ENCODE measurements at places on chromosomes 2 and 18.
A peak's percentile ranks its signal among the peaks of the same experiment; 100 is the strongest.

- DNase-seq, result no peak
These were observed 4.1 kb downstream of the NEMP2 start for GRCh38 chr2:190530248-190530900.

DNA sequence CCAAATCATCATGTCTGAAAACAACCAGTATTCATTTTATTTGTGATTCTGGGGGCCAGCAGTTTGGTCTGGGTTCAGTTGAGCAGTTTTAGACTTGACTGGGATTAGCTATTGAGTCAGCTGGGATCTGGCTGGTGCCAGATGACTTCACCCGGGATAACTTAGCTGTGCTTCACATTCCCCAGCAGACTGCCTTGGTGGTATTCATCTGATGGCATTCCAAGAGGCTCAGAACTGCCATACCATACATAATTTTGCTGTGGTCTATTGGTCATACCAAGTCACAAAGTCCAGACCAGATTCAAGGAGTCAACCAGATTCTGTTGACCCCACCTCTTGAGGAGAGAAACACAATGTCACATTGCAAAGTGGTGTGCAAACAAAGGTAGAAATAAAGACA, 7.8 kb upstream of the FSHR start:
- DNase-seq, result no peak

GRCh38 chr2:30404319-30405259, 42.5 kb upstream of the LCLAT1 start:
- no peak for DNase-seq

DNA sequence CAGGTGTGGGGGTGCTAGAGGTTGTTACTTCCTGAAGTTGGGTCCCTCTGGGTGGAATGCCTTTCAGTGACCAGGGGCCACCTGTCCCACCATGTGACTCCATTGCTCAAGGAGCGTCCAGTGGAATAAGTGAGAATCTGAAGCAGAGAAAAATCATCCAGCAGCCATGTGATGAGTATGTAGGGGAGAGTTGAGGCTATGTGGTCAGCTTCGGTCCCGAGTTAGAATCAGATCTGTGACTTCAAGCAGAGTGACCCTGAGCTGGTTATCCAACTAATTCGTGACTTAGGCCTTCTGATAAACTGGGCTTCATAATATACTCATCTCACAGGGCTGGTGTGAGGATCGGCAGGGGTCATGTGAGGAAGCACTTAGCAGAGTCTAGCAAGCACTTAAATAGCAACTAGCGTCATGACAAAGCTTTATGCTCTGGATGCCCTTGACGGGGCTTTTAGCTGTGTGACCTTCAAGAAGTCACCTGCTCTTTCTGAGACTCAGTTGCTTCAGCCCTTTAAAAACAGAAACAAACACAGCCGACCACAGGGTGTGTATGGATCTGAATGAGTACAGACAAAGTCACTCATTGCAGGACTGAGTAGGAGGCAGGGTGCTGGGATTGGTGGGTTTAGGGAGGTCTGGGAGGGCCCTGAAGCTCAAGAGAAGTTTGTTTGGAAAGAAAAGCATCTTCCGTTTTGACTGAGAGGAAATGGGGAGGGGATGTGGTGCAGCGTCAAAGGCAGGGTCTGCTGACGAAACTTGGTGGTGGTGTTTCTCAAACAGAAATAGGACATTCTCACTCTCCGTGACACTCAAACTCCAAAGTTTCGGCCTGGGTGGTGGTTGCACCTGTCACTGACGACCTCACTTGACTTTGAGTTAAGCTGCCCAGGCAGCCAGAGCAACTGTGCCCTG, 264.0 kb upstream of the CXCR4 start:
- peak; percentile 88 for DNase-seq

DNA sequence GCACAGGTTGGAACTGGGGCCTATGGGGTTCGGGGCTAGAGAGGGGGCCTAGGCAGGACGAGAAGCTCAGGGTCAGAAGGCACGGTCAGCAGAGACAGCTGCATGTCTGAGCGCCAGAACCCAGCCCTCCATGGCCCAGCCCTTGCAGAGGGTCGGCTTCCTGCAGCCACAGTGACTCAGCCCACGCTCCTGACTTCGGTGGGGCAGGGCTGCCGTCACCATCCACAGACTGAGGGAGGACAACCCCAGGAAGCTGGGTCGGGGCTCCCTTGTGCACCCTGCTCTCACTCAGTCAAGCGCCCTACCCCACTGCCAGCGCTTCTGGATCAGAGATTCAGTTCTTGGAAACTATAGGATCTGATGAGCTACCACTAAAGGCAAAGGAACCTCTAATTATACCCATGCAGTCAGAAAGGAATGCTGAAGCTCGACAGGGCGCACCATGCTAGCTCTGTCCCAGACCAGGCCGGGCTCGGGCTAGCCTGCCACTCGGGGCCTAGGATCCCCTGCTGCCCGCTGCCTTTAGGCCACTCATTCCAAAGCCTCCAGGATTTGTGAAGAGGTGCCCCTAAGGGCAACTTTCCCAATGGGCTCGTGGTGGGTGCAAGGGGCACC, 3.0 kb downstream of the ACTR1B start:
- no peak for DNase-seq

DNA sequence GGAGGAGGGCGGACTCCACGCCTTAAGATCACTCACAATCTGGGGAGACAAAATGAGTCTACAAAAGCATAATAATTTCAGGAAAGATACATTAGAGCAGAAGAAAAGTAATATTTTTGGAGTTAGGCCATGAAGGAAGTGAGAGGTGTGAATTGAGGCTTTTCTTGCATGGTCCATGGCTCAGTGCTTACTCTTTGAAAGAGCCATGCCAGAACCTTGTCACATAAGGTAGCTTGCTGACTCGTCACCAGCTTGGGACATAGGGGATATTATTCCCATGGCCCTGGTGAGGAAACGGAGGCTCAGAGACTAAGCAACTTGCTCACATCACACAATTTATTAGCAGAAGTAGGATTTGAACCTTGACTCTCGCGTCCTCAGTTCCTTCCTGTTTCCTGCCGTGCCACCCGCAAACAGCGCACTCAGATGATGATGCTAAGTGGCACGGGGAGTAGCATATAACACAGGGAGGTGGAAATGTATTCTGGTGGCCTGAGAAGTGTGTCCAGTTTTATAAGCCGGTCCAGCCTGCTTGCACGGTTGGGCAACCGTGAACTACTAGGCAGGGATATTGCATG, 312.2 kb upstream of the EPAS1 start:
- no peak for DNase-seq

- DNase-seq, result no peak
These were observed 4.4 kb upstream of the ANKRD29 start for GRCh38 chr18:23667114-23667513.

DNA sequence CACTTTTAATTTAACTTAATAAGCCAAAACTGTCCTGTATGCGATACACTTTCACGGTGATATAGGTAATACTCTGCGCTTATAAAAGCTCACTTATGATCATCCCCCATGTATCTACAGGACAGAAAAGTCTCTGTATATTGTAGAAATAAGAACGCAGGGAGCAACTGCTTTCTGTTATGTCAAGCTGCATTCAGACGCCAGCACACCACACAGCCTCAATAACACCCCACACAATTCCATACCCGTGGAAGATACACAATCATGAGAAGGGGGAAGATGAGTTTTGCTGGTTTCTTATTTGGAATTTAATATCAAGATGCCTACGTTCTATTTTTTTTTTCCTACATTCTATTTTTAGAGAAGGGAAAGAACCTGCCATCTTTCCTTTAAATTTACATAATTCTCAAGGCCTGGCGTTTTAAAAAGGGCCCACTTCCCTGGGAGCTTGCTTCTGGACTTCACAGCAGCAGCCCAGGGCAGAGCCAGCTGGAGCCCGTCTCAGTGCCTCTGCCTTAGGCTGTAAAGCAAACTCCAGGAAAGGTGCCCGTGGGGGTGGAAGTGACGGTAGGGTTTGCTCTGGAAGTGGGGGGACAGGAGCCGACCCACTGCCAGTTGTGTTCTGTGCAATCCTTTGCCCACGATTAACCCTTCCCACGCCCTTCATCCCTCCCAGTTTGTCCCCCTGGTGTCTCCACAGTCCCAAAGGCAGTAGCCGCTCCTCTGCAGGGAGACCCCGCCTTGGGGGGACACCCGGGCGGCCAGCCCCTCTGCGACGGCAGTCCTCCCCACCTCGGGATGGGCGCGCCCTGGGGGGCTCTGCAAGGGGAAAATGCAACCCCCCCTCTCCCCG, 5.3 kb downstream of the PTGR3 start:
- no peak for DNase-seq

GRCh38 chr2:68336192-68336591, 16.4 kb upstream of the CNRIP1 start:
- no peak for DNase-seq

GRCh38 chr2:55112229-55113031, 62.2 kb upstream of the RTN4 start:
- DNase-seq, result peak; percentile 48

- no peak for DNase-seq
These were observed 162.5 kb upstream of the EPAS1 start for GRCh38 chr2:46134531-46135227.

- DNase-seq, result no peak
These were observed 3.3 kb downstream of the KLHL30 start for GRCh38 chr2:238141541-238142318.

DNA sequence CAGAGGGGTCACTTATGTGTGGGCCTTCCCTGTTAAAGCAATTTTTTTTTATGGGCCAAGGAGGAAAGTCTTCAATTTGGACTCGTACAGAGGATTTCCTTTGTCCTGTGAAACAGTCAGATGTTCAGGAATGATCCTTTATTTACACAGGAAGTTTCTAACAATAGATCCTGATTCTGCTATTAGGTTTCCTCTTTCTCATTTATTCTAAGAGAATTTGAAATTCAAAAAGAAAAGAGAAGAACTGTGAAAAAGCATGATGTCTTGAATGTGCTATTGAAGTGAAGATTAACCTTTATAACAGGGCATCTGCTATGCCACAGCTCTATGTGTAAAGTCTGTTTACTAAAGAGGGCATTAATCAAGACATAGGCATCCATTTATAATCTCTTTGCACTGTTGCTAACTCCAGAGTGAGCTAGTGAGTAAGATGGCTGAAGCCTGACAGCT, 105.3 kb upstream of the FAM98A start:
- DNase-seq, result no peak

GRCh38 chr2:24238158-24238557, 63.3 kb downstream of the FAM228A start:
- no peak for DNase-seq

DNA sequence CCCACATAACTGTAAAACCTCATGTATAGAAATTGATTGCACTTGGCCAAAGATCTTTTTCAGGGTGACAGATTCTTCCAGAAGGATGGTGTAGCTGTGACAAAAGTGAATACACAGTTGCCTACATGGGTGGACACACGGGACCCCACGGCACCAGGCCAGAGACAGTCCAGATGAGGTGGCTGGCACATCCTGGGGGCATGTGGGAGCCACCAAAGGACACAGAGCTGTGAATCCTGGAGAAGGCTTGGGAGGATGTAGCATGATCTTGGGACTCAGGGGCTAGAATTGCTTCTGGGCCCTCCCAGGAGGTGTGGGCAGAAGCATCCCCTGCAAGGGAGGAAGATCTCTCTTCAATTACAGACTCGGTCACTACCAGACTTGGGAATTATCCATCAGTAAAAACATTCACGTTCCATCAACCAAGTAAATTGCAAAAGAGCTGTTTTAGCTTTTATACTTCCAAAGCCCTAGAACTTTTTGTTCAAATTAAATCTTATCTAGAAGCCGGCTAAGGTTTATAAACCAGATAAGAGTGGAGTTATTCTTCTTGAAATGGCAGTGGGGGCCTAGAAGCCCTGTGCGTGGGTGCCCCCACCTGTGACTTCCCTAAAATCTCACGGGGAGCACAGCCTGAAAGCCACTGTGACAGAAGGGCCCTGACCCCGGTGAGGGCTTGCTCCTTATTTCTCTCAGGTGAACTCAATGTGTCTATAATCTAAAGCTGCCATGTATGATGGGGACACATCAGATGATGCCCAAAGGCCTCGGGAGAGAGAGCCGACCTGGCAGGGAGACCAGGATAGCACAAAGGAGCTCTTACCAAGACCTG, 81.7 kb downstream of the SEPTIN10 start:
- DNase-seq, result no peak

GRCh38 chr2:67851956-67852824, 210.6 kb downstream of the C1D start:
- no peak for DNase-seq

GRCh38 chr2:105864262-105864661, 119.5 kb downstream of the NCK2 start:
- DNase-seq, result no peak

DNA sequence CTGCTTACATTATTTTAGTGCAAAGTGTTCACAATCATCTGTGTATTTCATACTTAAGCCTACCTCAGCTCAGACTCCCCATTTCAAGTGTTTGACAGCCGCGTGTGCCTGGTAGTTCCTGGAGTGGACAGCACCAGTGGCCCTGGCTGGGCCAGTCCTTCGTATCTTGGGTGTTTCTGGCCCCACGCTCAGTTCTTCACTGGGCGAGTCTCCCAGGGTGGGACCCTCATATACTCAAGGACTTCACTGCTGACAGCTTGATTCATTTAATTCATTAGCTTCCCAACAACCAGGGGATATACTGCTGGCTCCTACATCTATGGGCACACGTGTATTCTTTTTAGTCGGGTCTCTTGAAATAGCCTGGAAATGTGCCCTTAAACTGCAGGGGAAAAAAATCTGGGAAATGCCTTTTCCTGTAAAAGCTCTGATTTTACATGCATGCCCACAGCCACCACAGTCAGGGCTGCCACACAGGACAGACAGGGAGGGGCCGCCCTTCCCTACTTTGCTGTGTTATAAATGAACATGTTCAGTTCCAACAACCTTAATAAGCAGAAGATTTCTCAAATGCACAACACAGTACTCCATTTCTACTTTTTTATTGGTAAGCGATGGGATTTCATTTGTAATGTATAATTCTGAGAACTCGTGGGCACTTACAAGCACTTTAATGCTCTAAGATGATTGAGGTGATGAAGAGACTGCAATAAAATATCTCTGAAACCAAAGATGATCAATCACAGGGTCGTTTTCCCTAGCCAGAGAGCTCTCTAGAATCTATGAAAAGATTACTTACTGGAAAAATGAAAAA, 205.5 kb upstream of the REV1 start:
- no peak for DNase-seq

GRCh38 chr2:8154270-8154669, 527.6 kb upstream of the ID2 start:
- DNase-seq, result no peak

GRCh38 chr2:844715-845114, 105.9 kb upstream of the SNTG2 start:
- DNase-seq, result no peak

DNA sequence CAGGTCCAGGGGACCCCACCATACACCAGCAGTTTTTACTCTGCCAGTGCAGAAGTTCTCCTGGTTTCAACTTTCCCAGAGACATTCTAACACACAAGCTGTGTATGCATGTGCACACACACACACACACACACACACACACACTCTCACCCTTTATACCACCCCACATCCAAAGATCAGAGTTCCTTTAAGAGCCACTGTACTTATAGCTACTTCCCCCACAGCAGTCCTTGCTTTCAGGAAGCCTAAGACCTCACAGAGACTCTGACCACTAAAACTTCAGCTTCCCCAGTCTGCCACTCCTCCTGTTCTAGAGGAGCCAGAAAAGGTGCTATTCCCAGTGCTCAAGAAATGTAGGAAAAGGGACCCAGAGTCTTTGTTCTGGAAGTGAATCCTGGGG, 107.8 kb downstream of the ZNF521 start:
- no peak for DNase-seq

GRCh38 chr18:79772865-79773696, 24.7 kb upstream of the KCNG2 start:
- no peak for DNase-seq
